Vagina (tissue), 2 donors: ENCODE measurements at places on chromosomes 6 and 20.

- no peak for DNase-seq
Measured at GRCh38 chr6:107563694-107564588, 74.0 kb downstream of the SOBP start.

DNA sequence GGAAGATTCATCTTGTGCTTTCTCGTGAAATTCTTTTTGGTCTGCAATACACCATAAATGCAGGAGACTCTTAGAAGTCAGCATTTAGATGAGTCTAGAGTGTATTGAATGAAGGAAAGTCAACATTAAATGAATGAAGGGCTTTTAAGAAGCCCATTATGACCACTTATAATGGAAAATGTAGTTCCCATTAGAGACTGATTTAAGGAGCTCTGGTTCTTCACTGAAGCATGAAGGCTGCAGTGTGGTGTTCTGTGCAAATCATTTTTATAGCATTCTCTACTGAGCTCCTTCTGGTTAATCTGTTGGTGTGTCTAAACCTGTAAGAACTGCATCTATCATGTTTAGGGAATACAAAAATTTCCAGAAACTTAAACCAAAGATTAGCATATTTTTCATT, 19.7 kb downstream of the NCOA7 start:
- DNase-seq: no peak

- DNase-seq: no peak
Measured at GRCh38 chr20:16027686-16028085, 545.6 kb downstream of the KIF16B start.

DNA sequence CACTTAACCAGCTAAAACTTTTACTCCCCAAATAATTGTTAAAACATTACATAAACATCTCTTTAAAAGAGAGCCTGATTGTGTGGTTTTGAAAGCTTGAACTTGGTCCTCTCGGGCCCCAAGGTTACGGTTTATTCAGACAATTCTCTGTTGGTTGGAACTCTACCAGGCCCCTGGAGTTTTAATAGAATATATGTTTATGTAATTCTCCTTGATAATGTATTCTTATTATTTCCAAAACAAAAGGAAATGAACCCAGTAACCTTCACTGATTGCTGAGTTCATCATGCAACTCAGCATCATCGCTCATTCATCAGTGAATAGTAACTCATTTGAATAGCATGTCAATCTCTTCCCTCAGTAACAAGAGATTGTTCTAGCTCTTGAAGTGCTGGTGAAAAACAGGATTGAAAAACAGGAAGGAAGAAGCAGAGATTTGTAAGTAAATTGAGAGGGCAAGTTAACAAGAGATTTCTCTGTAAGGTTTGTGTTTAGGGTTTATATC, 464.5 kb upstream of the MARCKS start:
- DNase-seq: no peak

- DNase-seq: no peak
Measured at GRCh38 chr6:24667378-24667803, 514 bp downstream of the ACOT13 start.

DNA sequence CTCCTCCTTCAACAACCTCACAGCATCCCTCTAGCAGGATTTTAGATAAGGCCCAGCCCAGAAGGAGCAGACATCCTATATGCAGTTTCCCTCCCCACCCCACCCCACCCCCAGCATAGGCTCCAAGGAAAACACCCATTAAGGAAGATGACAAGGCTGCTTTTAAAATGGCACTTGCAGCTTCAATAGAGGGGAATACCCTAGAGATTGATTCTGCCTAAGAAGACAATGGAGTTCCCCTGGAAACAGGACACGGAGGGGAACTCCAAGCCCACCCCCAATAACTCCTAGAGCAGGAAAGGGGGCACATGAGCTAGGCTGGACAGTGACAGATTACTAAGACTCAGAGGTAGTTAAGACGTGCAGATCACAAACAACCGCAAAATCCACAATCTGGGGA, 34.7 kb downstream of the CPNE5 start:
- DNase-seq: no peak

DNA sequence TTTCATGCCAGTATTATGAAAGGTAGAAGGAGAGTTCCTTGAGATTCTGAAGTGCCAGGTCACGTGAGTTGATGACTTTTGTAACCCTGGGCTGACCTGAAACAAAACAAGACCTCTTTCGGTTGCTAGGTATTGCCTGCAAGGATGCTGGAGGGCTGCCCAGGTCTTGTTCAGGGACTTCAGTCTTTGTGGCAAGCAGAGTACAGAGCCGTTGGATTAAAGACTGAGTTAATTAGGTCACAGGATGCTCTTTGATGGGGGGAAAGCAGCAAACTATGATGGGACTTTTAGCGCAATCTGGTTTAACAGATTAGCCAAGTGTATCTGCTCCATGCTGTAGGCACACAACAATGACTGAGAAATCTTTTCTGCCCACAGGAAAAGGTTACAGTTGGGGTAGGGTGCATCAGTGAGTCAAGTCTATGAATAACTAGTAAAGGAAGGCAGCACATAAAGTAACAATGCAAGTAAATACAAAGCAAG, 12.8 kb upstream of the ELOVL5 start:
- DNase-seq: no peak

DNA sequence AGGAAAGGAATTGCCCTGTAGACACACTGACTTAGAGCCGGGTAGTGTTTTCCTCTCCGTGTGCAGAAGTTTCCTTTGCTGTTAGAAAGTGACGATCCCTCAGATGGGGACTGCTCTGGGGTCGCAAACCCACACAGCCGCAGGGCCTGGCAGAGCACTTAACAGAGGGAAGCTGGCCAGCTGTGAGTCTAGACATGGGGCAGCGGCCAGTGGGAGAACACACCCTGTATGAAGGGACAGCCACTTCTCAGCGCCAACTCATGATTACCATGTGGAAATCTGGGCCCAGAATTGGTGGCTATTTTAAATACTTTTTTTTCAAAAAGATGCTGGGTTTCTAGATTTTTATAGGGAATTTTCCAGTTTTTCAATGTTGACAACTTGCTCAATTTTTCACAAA, 39.4 kb downstream of the SLC9A8 start:
- no peak for DNase-seq
